ENCODE measurements at places on chromosomes 4 and X. TPM values are rescaled to one million over a fixed set of nuclear protein-coding genes. Genes with fewer than 3 reads are reported as not detected.

Gene NPY2R
- polyA plus RNA-seq, result 1.8 TPM

Gene SSX3
- polyA plus RNA-seq, result not detected

GRCh38 chr4:37451656-37452055 is 207.1 kb downstream of the NWD2 start:
- no peak for DNase-seq

DNA sequence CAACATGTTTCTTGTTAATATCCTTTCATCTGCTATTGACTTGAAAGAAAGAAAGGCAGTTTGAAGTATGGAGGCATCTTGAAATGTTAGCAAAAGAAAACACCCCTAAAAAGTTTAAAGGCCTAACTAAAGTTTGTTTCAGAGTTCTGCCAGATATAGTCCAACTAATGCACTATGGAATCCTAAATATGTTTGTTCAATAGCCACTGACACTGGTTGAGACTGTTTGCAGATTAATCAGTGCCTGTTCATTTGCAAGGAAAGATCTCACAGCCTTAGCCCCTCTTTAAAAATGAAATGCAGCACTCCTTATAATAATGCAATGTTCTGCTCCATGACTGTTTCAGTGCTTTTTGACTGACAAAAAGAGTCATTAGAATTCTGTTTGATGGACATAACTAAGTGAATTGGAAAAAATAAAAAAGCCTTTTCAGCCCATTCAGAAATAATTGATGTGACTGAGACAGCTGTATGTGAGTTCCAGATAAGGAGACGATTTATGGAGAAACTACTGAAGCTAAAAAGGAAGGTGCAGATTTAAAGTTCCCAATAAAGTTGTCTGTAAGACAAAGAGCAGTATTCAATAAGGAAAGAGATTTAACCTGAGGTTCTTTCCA is 192.0 kb downstream of the PCDH7 start:
- no peak for DNase-seq

GRCh38 chr4:123418351-123418931 is 21.8 kb downstream of the SPRY1 start:
- DNase-seq, result no peak
